ENCODE measurements at places on chromosomes 3 and 15.

DNA sequence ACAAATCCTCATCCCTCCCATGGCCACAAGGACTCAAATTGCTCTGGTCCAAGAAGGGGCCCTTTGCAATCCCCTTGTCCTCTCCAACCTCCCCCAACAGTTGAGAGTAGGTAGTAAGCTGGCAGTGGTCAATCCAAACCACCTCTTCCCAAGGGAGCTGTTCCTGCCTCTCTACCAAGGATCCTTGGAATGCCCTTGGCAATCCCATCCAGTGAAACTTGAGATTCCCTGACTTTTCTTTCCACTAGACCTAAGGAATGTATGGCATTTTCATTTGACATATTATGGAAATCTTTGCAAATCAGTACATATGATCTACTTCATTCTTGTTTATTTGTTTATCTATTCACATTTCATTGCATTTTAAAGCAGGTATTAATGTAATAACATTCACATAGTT lies 4.8 kb upstream of the RBP2 start:
- DNase-seq = no peak

- DNase-seq = no peak
Observed at GRCh38 chr15:63405683-63406390, 24.2 kb upstream of the CA12 start.

DNA sequence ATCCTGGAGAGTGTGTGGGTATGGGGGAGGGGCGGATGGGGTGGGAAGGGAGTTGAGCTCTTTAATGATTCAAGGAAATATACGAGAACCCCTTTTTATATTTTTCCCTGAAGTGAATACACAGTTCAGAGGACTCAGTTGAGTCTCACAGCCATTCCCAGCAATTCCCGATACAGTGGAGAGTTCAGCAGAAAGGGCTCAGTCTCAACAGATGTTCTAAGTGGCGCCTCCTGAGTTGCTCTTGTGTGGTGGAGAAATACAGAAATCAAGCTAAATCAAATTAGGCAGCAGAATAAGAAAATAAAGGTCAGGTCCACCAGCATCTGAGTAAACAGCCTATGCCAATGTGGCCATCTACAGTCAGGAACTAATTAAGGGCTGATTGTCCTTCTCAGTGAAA lies 372.1 kb downstream of the NR2F2 start:
- DNase-seq = no peak

- DNase-seq = no peak
Observed at GRCh38 chr3:98994128-98994762, 92.8 kb upstream of the DCBLD2 start.

DNA sequence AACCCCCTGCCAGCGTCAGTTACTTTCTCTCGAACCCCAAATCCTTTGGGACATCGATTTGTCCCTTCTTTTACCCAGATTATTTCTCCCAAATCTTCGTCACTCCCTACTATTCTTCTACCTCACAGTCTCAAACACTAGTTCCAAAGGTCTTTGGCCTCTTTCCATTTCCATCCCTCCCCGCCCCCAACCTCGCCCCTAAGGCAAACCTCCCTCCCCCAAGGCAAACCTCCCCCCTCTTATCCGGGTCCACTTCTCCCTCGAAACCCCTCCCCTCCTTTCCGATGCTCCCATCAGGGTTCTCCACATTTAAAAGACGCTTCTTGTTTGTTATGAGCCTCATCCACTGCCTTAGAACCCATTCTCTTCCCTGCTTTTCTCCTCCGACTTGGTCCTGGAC lies 583 bp downstream of the EAF1 start:
- no peak for DNase-seq
